ENCODE measurements at places on chromosomes 16 and 17.

DNA sequence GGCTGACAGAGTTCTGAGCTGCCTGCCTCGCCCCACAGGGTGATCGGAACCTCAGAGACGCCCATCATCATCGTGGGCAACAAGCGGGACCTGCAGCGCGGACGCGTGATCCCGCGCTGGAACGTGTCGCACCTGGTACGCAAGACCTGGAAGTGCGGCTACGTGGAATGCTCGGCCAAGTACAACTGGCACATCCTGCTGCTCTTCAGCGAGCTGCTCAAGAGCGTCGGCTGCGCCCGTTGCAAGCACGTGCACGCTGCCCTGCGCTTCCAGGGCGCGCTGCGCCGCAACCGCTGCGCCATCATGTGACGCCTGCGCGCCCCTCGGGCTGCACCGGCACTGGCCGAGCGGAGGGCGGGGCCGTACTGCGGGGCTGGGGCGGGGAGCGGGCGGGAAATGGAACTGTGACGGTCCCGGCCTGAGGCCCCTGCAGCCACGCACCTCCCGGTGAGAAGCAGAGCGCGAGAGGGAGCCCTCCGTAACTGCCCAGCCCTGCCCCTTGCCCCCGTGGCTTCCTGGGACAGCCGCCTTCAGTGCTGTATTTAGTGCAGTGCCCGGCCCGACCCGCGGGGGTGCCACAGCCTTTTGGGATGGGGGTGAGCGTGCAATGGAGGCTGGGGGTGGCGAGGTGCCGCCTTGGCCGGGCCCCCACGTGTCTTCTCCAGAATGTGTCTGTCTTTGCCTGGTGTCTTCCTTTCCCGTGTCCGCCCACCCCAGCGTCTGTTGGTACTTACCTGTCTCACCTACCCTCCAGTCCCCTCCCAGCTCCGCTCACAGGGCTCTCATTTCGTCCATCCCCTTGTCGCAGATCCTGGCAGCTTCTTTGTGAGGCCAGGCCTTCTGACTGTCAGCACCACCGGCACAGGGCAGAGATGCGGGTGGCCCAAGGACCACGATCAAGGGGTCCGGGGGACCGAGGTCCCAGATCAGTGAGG lies 9.8 kb downstream of the RASL10B start:
- no peak for DNase-seq

- DNase-seq, result no peak
These were observed 222.1 kb downstream of the SOX9 start for GRCh38 chr17:72342627-72343527.

- no peak for DNase-seq
These were observed 245.9 kb upstream of the RPL38 start for GRCh38 chr17:73957564-73957963.

- DNase-seq, result no peak
These were observed 86.8 kb upstream of the SALL1 start for GRCh38 chr16:51237861-51238378.

GRCh38 chr16:12119562-12119961 lies 143.0 kb downstream of the SNX29 start:
- DNase-seq, result no peak

DNA sequence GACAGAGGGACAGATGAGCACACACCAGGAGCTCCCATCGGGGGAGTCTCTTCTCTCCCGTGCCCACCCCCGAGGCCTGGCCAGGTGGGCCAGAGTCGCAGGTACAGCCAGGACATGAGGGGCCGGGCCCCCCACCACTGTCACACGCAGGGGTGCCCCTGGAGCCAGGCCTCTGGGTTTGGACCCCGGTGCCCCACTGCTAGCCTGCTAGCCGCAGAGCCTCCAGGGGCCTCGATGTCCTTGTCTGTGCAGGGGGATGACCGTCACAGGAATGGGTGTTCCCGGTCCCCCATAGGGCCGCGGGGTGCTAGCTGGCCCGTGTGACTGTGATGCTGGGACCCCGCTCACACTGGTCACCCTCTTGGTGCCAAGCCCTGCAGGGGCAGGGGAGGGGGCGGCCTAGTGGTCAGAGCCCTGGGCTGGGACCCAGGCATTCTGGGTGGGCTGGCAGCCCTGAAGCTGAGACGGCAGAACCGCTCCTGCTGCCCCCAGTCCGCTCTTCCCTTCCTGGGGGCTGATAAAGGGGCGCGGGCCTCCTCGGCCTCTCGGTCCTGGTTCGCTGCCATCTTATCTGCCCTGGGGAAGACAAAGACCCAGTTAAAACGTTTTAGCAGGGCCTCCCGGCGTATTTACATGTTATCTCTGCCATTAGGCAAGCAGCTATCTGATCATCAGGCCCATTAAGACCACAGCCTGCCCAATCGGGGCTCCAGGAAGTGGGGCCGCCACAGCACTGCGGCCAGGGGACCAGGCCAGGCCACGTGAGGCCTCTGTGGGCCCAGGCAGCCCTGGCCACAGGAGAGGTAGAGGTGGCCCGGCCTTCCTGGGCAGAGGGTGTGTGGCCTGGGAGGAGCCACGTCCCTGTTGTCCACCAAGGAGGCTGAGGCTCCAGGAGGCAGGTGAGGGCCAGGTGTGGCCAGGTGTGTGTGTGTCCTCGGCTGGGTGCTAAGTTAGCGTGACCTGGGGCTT lies 57.2 kb upstream of the ZC3H18 start:
- no peak for DNase-seq

GRCh38 chr16:20884240-20884556 lies 16.0 kb downstream of the DCUN1D3 start:
- DNase-seq, result peak; percentile 18

GRCh38 chr16:88454523-88454947 lies 1.5 kb downstream of the ZFPM1 start:
- peak; percentile 56 for DNase-seq

DNA sequence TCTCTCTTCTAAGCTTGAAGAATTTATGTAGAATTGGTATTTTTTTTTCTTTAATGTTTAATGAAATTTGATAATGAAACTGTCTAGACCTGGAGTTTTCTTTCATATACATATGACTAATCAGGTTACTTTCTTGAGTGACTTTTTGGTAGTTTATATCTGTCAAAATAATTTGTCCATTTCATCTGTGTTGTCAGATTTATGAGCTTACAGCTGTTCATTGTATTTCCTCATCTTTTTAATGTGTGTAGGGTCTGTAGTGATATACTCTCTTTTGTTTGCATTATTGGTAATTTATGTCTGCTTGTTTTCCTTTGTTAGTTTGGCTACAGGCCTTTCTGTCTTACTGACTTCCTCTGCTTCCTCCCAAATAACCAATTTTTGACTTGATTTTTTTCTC lies 55.7 kb downstream of the TAOK1 start:
- no peak for DNase-seq

DNA sequence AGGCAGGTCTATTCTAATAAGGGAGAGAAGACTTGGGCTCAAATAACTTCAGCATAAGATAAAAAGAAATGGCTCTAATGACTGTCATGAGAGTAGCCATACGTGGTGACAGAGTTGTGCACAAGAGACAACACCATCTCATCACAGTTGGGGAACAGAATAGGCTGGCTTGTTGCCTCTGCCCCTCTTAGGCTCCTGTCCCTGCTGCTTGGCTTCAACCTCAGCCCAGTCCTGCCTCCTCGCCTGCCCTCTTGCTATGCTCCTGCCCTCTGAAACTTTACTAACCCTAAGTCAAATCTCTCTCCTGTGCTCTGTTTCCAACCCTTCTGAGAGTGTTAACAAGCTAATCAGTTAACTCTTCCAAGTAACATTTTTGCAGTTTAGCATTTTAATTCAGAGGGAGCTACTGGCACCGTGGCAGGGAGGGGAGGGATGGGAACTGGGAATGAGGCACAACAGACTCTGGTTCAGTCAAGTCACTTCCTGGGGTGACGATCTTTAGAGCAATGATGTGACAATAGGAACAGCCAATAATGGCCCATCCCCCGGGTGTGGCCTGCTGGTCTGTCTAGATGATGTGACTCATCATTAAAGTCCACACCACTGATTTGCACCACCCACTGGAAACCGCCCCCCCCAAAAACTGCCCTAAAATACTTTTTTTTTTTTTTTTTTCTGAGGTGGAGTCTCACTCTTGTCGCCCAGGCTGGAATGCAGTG lies 35.5 kb downstream of the DNAH17 start:
- no peak for DNase-seq

GRCh38 chr17:45628019-45628418 lies 137.5 kb upstream of the PLEKHM1 start:
- DNase-seq, result no peak

GRCh38 chr16:84043486-84044117 lies 1.0 kb upstream of the SLC38A8 start:
- DNase-seq, result no peak

GRCh38 chr17:2093349-2093748 lies 38.4 kb downstream of the HIC1 start:
- DNase-seq, result no peak

- no peak for DNase-seq
These were observed 511.8 kb upstream of the WSB1 start for GRCh38 chr17:26782153-26782552.

DNA sequence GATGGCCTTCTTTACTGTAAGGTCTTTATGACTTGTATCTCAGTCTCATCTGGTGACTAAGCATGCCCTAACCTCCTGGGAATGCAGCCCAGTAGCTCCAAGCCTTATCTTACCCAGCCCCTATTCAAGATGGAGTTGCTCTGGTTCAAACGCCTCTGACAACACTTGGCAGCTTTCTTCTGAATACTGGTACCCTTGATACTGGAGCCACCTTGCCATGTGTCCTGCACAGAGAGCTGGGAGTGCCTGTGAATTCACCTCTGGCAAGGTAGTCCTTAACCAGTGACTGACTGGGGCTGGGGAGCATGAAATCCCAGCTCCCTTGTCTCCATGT lies 17.2 kb downstream of the NUDT7 start:
- DNase-seq, result no peak

GRCh38 chr17:76734080-76734840 lies 2.9 kb downstream of the SRSF2 start:
- no peak for DNase-seq

- no peak for DNase-seq
These were observed 45.9 kb downstream of the SREBF1 start for GRCh38 chr17:17790637-17791464.

DNA sequence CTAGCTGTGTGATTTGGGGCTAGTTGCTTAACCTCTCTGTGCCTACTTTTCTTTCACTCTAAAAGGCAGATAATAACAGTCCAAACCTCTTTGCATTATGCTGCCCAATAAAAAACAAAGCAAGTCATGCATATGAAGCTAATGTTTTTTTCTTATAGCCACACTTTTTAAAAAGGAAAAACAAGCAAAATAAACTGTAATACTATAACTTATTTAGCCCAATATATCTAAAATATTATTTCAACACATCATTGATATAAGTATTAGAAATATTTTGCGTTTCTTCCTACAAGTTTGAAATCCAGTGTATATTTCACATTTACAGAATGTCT lies 22.4 kb downstream of the ANKRD40 start:
- no peak for DNase-seq

DNA sequence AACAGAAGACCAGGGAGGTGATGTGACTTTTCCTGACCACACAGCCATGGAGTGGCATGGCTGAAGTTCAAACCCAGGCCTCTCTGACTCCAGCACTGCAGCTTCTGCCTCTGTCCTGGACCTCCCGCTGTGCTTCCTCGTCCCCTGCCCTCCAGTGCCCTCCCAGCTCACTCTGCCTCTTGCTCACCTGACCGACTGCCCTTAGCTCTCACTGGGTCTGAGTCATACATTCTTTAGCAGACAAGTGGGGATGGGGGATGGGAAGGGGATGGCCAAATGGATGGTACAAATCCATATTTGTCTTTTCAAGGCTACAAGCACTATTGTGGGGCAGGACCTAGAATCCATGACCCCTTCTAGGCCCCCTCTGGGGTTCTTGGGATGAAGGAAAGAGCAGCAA lies 33.0 kb downstream of the PITPNM3 start:
- DNase-seq, result no peak

DNA sequence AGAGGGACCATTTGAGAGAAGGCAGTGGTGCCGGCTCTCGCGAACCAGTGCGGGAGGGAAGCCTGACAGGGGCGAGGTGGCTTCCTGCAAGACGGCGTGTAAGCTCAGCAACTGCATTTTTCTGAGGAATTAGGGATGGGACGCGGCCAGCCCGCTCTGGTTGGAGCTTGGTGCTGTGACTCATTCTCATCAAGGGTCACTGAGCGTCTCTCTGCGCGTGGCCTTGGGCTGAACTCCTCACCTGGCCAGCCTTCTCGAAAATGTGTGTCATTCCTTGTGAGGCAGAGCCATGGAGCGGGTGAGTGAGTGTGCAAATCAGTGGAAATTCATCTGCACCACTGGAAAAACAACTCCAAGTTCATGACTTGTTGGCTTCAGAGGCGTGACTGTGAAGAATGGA lies 52.8 kb downstream of the NTN1 start:
- no peak for DNase-seq

- no peak for DNase-seq
These were observed 119.6 kb downstream of the ZFHX3 start for GRCh38 chr16:72928090-72928981.

GRCh38 chr16:20747030-20747816 lies 5.6 kb upstream of the THUMPD1 start:
- no peak for DNase-seq

DNA sequence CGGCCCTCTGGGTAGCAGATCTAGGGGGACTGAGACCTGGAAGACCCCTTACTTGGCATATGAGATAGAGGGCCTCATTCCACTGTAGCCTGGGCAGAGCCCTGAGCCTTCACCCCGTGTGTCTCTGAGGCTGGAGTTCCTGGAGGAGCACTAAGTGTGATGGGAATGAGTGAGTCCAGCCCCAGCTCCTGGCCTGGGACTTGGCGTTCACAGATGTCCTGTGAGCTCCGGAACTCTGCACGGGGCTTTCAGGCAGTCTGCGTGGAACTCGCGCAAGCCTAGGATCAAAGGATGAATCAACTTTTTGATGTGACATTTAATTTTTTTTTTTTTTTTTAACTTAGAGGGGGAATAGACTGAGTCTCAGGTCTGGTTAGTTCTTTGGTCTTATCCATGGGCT lies 1.8 kb downstream of the NKD1 start:
- no peak for DNase-seq

GRCh38 chr17:42642336-42642735 lies 16.7 kb upstream of the TUBG2 start:
- DNase-seq, result no peak

- DNase-seq, result no peak
These were observed 5.1 kb downstream of the MMD start for GRCh38 chr17:55416470-55417052.
